Aorta (tissue), 5 donors: ENCODE measurements at places on chromosomes 3 and 15.
A peak's percentile ranks its signal among the peaks of the same experiment; 100 is the strongest.

- no peaks in the 10 kb centered on the region for H3K36me3 ChIP-seq
- H3K27me3 ChIP-seq, result no peaks in the 10 kb centered on the region
- H3K4me3 ChIP-seq, result no peak overlapping the region
Observed at GRCh38 chr3:74663178-74663577, 48.7 kb upstream of the CNTN3 start.

GRCh38 chr3:19420159-19420558, 271.8 kb downstream of the KCNH8 start:
- peak overlapping the region; percentile 76 for H3K27ac ChIP-seq
- H3K4me1 ChIP-seq, result no peaks in the 10 kb centered on the region
- no peaks in the 10 kb centered on the region for H3K27me3 ChIP-seq
- H3K4me3 ChIP-seq, result no peak overlapping the region

DNA sequence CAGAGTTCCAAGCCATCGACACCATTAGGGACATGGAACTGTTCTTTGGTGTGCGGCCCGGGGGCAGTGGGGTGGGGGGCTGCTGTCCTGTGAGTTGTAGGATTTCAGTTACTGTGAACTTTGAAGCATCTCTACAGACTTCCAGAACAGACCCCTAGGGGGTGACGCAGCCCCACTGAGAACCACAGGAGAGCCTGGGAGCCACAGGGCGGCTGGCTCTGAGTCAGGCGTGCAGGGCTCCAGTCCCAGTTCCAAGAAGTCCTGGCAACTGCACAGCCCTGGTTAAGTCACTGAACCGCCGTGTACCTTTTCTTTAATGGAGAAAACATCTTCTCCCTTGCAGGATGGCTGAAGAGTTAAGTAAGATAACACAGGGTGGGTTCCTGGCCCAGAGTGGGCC, 23.5 kb upstream of the LRTM1 start:
- H3K4me3 ChIP-seq, result no peak overlapping the region
- H3K27ac ChIP-seq, result no peak overlapping the region
- H3K36me3 ChIP-seq, result no peaks in the 10 kb centered on the region
- H3K4me1 ChIP-seq, result no peaks in the 10 kb centered on the region
- peak; percentile 87 for DNase-seq

DNA sequence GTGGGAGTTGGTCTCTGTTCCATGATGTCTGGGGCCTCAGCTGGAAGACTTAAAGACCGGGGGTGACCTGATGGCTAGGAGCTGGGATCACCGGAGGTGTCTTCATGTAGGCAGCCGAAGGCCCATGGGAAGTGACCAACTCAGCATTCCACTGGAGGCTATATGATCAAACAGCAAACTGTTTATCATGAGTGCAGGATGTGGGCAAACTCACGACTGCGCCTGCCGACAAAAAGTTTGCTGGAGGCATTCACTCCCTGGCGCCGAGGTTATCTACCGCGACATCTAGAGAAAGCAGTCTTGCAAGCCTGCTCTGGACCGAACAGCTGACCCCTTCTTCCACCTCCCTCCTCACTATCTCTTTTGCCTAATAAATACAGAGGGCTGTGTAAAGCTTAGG, 62.7 kb upstream of the NR2C2 start:
- no peaks in the 10 kb centered on the region for H3K4me1 ChIP-seq
- H3K4me3 ChIP-seq, result no peak overlapping the region
- no peaks in the 10 kb centered on the region for H3K27me3 ChIP-seq
- DNase-seq, result no peak
- H3K27ac ChIP-seq, result no peak overlapping the region
- no peaks in the 10 kb centered on the region for H3K36me3 ChIP-seq

DNA sequence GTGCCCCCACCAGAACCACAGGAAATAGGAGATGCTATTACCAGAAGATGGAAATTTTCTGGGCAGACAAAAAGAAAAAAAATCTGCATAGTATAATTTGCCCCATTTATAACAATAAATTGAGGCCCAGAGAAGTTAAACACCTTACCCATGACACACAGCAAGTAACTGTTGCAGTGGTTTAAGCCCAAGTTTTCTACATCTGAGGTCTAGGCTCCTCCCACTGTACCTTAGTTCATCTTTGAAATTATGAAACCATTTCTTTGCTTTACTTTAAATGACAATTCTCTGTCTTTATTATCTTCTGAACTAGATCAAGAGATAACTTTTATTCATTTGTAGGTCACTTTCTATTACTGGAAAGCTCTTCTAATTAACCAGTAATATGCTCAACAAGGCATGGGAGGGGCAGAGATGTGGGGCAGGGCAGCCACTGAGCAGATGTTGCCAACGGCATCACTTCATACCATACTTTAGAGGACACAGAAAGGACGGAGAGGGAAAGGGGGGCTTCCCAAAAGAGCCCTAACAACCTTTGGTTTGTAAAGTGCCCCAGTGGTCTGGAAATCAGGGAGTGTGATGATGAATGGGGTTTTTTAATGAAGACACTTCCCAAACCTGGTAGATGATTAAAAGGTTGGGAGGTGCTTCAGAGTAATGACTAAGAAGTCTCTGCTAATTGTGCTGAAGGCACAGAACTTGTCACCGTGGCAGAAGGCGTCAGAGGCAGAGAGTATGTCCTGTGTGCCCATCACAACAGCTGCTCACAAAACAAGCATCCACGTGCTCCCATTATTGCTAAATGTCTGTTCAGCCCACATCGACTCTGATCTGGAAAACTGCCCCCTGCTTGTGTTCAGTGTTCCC, 342.5 kb downstream of the SHQ1 start:
- H3K4me1 ChIP-seq, result no peaks in the 10 kb centered on the region
- H3K36me3 ChIP-seq, result no peaks in the 10 kb centered on the region
- H3K4me3 ChIP-seq, result no peak overlapping the region
- no peaks in the 10 kb centered on the region for H3K27me3 ChIP-seq
- no peak for DNase-seq

DNA sequence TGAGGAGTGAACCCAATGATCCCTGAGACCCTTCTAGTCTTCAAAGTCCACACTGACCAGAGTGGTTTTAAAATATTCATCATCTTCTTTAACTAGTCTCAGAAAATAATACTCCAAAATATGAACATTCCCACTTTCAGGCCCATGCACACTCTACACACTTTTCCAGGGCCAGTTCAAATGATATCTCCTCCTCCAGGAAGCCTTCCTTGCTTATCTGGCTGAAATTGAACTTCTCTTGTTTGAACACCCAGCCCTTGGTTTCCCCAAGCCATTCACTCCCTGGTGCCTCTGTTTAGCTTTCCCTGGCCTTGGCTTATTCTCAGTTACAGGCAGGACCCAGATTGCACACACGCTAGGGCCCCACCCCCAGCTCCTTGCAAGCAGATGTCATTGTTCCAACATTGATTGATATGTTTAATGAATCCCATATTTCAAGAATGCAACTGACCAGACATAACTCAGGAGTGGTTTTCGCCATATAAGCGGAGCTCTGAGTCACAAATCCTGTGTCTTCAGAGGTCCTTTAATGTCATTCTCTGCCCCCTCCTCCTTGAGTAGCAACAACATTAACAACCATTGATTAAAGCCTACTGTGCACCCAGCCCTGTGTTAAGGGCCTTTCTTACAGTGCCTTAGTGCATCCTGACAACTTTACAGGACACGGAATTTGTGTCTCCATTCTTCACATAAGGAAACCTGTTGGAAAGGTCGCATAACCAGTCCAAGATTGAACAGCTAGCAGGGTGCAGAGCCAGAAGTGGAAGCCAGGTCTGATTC, 2.1 kb downstream of the ITGA11 start:
- H3K4me1 ChIP-seq, result peaks cover 6% of the 10 kb centered on the region
- H3K36me3 ChIP-seq, result peaks cover 2% of the 10 kb centered on the region
- H3K27ac ChIP-seq, result peak overlapping the region; percentile 78
- H3K27me3 ChIP-seq, result no peaks in the 10 kb centered on the region
- H3K4me3 ChIP-seq, result peak overlapping the region; percentile 67

DNA sequence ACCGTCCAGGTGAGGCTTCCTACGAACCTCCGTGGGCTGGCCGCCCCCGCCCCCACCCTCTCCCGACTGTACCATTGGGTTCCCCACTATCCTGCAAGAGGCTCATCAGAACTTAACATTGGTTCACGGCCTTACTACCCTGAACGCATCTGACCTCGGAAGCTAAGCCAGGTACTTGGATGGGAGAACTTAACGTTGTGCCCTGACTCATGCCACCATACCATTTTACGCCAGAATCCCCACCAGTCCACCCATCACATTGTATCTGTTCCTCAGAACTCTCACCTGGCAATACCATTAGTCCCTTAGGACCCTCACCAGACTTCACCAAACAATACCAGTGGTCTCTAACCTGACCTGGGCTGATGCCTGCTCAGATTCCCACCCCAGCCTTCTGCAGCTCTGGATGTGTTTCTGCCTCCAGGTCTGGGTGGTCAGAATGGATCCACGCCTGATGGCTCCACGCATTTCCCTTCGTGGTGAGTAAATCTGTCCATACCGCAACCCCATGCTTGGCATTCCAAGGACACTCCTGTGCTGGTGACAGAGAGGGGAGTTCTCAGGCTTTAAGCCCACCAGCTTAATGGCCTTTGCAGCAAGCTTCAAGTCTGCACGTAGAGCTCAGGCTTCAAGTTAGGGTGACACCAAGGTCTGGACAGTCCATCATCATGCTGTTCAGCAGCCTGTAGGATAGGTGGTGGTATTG, 562 bp downstream of the TCTA start:
- no peaks in the 10 kb centered on the region for H3K27me3 ChIP-seq
- H3K36me3 ChIP-seq, result peaks cover 5% of the 10 kb centered on the region
- H3K4me3 ChIP-seq, result peak overlapping the region; percentile 52
- H3K4me1 ChIP-seq, result peaks cover 12% of the 10 kb centered on the region
- peak overlapping the region; percentile 54 for H3K27ac ChIP-seq
- no peak for DNase-seq

DNA sequence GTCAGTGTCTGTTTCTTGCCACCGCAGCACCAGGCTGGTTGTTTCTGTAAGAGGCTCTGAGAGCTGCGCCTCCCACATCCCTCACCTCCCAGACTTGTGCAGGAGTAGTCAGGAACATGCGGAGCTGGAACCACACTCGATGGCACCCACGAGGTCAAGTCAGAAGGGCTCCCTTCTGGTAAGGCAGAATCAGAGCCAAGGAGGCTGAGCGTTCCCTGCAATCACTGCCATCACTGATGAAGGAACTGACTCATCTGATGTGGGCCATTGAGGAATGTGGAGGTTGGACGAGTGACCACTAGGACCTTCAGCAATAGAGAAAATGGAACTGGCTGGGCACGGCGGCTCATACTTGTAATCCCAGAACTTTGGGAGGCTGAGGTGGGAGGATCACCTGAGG, 35.7 kb upstream of the BLM start:
- H3K27me3 ChIP-seq, result no peaks in the 10 kb centered on the region
- H3K27ac ChIP-seq, result peak overlapping the region; percentile 9
- H3K4me1 ChIP-seq, result peaks cover 7% of the 10 kb centered on the region
- DNase-seq, result peak; percentile 74
- H3K4me3 ChIP-seq, result no peak overlapping the region

- no peak overlapping the region for H3K27ac ChIP-seq
- peaks cover 4% of the 10 kb centered on the region for H3K36me3 ChIP-seq
- no peaks in the 10 kb centered on the region for H3K4me1 ChIP-seq
- no peak for DNase-seq
- H3K27me3 ChIP-seq, result no peaks in the 10 kb centered on the region
- no peak overlapping the region for H3K4me3 ChIP-seq
Observed at GRCh38 chr3:123147754-123148535, 53.8 kb upstream of the SEC22A start.

GRCh38 chr3:73243740-73244139, 182.3 kb downstream of the EBLN2 start:
- H3K36me3 ChIP-seq, result no peaks in the 10 kb centered on the region
- no peaks in the 10 kb centered on the region for H3K27me3 ChIP-seq
- H3K27ac ChIP-seq, result no peak overlapping the region

DNA sequence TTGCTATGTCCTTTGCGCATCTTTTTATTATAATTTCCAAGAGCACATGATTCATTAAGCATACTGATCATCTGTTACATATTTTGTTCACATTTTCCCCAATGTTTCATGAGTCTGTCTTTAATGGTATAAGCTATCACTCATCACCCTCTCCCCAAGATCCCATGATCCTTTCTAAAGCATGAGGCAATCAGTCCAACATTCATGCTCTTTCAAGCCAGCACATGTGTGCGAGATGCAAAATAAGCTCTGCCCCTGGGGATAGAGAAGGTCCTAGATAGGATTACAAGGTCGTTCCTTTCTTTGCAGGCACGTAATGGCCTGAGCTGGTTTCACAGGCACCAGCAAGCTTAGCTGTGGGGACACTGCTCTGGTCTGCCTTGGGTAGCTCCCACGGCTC, 32.2 kb upstream of the B3GNT5 start:
- no peak overlapping the region for H3K4me3 ChIP-seq
- no peak for DNase-seq
- no peaks in the 10 kb centered on the region for H3K4me1 ChIP-seq

GRCh38 chr3:50342813-50343633, 2.4 kb upstream of the RASSF1 start:
- H3K4me1 ChIP-seq, result no peaks in the 10 kb centered on the region
- H3K27me3 ChIP-seq, result no peaks in the 10 kb centered on the region
- no peak for DNase-seq
- H3K36me3 ChIP-seq, result no peaks in the 10 kb centered on the region
- no peak overlapping the region for H3K4me3 ChIP-seq

DNA sequence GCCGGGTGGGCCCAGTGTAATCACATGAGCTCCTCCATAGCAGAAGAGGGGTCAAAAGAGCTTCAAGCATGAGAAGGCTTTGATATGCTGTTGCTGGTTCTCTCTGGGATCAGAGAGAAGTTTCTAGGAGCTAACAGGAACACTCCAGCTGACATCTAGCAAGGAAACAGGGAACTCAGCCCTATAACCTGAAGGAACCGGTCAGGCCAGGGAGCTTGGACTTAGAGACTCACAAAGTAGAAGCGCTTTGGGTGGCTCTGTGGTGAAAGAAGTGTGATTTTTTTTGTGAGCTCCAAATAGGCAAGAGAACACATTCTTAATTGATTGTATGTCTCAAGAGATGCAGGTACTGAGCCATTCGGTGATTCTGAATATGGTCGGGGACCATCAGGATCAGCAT, 26.2 kb upstream of the EPHB1 start:
- no peaks in the 10 kb centered on the region for H3K36me3 ChIP-seq
- H3K27ac ChIP-seq, result no peak overlapping the region
- no peaks in the 10 kb centered on the region for H3K4me1 ChIP-seq
- no peaks in the 10 kb centered on the region for H3K27me3 ChIP-seq
- no peak for DNase-seq

- no peak for DNase-seq
- H3K27ac ChIP-seq, result no peak overlapping the region
- no peak overlapping the region for H3K4me3 ChIP-seq
- H3K4me1 ChIP-seq, result peaks cover 2% of the 10 kb centered on the region
- H3K27me3 ChIP-seq, result no peaks in the 10 kb centered on the region
Observed at GRCh38 chr3:29853841-29854397, 573.0 kb downstream of the RBMS3 start.
